ENCODE measurements at places on chromosomes 4 and X.

DNA sequence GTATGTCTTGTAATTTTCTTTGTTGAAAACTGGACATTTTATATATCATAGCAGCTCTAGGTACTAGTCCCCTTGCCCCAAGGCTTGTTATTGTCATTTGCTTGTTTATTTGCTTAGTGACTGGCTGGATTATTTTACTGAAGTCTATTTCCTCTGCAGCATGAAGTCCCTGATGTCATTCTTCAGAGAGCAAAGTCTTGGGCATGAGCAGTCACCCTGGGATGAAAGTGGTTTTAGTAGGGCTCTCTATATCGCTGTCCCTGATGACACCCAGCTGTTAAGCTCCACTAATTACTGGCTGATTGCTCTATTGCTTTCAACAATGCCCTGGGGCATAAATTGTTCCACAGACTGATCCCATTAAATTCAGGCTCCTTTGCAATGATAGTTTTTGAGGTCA lies 113.5 kb upstream of the USP9X start:
- DNase-seq, result no peak

DNA sequence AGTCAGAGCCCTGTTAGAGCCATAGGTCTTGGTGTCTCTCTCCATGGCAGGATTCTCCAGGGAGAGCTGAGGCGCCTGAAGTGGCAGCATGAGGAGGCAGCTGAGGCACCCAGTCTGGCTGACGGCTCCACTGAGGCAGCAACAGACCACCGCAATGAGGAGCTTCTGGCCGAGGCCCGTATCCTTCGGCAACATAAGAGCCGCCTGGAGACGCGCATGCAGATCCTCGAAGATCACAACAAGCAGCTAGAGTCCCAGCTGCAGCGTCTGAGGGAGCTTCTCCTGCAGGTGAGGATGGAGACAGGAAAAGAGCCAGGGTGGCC lies 32.9 kb downstream of the TAF7L start:
- no peak for DNase-seq

DNA sequence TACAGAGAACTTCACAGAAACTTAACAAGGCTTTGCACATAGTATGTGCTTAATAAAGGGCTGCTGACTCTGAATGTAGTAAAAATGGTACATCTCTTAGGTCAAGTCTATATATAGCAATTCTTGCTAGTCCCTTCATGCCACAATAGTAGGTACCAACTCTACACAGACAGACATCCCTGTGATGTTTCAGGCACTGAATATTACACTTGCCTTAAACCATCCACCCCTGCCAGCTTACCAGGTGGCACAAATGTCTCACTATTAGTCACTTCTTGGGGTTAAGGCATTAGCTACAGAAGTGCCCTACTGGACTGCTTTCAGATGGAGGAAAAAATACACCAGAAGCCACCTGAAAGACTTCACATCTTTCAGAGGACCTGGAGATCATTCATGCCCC lies 86.3 kb upstream of the CITED1 start:
- DNase-seq, result no peak

DNA sequence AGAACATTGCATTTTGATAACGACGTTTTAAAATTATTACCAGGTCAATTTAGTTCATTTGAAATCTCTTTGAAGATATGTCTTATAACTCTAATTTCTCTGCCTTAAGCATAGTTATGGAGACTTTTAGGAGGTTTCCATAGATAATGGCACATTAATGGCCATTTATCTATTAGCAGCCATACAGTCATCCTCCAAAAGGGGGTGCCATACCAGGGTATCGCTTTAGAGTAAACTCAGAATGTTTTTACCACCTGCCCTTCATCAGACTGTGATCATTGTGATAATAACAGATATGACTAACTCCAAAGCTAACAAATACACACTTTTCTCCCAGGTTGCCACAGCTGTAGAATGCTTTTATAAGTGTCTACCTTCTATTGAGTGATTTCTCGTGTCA lies 461.5 kb downstream of the FSTL5 start:
- DNase-seq, result no peak

DNA sequence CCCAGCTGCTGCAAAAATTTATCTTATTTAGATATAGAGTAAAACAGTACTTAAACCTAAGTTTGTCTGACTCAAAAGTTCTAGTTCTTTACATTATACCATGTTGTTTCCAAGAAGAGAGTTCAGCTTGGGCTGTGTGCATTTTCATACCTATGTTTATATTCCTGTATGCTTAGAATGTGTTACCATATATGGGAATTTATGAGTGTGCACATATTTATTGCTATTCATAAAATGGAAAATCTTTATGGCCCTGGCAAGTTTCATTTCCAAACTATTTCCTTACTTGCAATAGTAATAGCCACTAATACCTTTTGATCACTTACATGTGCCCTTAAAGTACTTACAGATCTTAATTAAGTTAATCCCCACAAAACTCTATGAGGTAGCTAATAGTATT lies 2.6 kb downstream of the HEPH start:
- DNase-seq, result no peak

- DNase-seq, result no peak
Observed at GRCh38 chrX:101368800-101369199, 17.2 kb downstream of the BTK start.

DNA sequence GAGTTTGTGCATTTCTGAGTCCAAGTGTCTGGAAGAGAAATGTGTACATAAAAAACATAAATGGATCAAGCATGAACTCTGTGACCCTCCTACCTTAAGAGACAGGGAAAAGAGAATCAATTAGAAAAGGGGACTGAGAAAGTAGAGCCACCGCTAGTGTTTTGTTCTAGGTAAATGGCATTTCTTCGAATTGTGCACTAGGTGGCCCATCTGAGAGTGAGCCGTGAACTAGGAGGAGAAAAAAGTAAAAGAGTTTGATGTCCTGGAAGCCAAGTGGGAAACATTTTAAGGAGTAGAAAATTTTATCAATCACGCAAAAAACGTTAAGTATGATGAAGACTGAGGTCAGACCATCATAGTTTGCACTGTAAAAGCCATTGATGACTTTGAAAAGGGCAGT lies 55.1 kb downstream of the NAF1 start:
- peak; percentile 3 for DNase-seq

DNA sequence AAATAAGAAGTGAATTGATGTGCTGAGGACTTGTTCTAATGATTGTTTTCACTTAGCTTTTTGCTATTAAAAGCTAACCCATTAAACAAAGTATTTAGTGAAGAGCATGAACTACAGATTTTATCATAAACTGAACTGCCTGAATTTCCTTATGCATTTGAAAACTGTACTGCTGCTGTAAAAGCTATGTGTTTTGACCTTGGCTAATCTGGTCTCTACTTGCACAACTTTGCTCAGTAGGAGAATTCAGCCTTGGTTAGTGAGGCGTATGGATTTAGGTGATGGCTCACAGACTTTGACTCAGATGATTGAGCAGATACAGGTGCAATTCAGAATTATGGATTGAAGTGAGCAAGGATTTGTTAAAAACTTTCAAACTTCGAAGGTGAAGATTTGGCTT lies 38.7 kb upstream of the FAT1 start:
- no peak for DNase-seq

- no peak for DNase-seq
Observed at GRCh38 chr4:2096073-2096609, 37.0 kb downstream of the NAT8L start.

Measured in left kidney (tissue), 8 donors.